ENCODE measurements at places on chromosomes 1 and 21.

DNA sequence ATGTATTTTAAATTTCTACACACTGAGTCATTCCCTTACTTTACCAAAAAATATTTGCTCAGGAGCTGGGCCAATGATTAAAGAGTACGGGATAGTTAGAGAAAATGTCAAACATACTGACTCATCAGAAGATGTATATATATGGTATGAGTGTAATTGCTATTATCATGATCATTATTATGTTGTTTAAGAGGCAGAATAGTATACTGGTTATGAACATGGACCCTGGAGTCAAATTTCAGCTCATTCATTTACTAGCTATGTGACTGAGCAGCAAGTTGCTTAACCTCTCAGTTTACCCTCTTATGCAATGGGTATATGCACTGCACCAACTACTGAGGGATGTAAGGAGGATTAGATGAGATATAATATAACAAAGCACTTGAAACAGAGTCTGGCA, 41.2 kb upstream of the USH2A start:
- no peak for DNase-seq

DNA sequence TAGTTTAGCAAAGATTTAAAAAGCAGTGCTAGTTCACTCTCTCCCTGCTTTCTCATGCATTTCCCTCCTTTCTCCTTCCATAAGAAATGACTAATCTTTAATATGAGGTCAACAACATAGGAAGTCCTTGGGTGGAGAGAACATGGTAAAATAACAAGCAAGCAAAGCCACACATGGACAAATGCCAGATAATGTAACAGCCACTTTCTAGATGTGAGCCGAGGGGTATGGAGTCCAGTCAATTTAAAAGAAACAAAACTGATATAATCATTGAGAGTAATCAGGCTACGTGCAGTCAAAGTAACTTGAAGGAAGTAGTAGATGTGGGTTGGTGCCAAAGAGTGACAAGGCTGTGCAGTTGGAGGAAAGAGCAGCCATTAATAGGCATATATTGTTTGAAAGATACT, 69.6 kb downstream of the DUSP10 start:
- no peak for DNase-seq

GRCh38 chr1:74583397-74583796, 71.0 kb upstream of the LRRC53 start:
- no peak for DNase-seq

DNA sequence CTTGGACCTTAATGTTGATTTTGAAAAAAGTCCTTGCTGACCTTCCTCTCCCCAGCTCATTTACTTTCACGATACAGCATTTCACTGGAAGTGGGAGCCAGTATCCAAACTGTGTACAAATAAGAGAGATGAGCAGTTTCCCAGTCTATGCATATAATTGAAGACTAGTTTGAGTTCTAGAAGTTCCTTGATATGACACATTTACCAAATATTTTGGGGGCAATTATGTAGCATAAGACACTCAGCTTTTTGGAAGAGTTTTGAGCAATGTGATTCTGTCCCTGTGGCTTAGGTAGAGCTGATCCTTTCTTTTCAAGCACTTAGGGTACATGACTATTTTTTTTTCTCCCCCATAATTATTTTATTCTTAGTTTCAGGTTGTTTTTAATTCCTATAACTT, 26.4 kb downstream of the GIPC2 start:
- DNase-seq: no peak

GRCh38 chr1:187032982-187033692, 204.4 kb downstream of the PLA2G4A start:
- no peak for DNase-seq

- DNase-seq: no peak
Measured at GRCh38 chr1:73411479-73411878, 786.5 kb downstream of the LRRIQ3 start.

- DNase-seq: no peak
Measured at GRCh38 chr1:227314014-227314848, 4.1 kb downstream of the CDC42BPA start.

DNA sequence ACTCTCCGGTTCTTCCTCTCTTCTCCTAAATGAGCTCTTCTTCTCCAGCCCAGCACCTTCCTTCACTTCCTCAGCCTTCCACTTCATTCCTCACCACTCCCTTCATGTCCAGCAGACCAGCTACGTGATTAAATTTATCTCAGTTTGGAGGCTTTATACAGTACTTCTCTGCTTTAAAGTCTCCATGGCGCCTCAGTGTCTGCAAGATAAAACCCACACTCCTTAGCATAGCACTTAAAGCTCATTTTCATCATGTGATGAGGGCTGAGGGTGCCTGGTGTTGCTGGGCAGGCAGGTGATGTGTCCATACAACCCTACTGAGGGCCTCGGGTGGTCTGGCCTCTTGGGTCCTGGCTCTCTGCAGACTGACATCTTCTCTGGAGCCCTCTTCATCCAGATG, 7.7 kb downstream of the SLC5A9 start:
- no peak for DNase-seq

- no peak for DNase-seq
Measured at GRCh38 chr1:201028461-201028889, 5.0 kb upstream of the KIF21B start.

DNA sequence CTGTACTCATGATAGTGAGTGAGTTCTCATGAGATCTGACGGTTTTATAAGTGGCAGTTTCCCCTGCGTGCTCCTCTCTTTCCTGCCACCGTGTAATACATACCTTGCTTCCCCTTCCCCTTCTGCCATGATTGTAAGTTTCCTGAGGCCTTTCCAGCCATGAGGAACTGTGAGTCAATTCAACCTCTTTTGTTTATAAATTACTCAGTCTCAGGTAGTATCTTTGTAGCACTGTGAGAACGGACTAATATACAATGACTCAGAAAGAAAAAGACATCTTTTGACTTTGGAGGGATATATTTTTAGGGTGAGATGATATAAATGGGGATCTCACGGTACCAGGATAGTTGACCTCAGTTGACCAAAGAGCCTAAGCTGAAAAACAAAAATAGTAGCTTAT, 74.7 kb upstream of the BACH1 start:
- no peak for DNase-seq

- peak; percentile 76 for DNase-seq
Measured at GRCh38 chr1:11664336-11665065, 501 bp downstream of the FBXO6 start.

- no peak for DNase-seq
Measured at GRCh38 chr1:213273546-213273945, 222.5 kb downstream of the RPS6KC1 start.

DNA sequence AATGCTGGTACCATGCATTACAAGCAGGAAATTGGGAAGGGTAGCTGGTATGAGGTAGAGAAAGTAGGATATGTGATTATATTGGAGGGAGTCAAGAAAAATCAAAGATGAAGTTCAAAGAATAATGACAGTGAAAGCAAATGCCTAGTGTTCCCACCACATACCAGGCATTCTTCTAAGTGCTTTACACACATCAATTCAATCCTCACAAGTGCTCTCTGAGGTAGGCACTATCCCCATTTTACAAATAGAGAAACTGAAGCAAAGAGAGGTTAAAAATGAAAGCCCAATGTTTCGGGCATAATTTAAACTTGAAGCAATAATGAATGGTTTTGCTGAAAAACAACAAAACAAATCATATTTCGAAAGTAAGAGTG, 40.1 kb upstream of the MCOLN3 start:
- DNase-seq: no peak

- peak; percentile 57 for DNase-seq
Measured at GRCh38 chr1:247421074-247421473, 5.1 kb downstream of the NLRP3 start.

DNA sequence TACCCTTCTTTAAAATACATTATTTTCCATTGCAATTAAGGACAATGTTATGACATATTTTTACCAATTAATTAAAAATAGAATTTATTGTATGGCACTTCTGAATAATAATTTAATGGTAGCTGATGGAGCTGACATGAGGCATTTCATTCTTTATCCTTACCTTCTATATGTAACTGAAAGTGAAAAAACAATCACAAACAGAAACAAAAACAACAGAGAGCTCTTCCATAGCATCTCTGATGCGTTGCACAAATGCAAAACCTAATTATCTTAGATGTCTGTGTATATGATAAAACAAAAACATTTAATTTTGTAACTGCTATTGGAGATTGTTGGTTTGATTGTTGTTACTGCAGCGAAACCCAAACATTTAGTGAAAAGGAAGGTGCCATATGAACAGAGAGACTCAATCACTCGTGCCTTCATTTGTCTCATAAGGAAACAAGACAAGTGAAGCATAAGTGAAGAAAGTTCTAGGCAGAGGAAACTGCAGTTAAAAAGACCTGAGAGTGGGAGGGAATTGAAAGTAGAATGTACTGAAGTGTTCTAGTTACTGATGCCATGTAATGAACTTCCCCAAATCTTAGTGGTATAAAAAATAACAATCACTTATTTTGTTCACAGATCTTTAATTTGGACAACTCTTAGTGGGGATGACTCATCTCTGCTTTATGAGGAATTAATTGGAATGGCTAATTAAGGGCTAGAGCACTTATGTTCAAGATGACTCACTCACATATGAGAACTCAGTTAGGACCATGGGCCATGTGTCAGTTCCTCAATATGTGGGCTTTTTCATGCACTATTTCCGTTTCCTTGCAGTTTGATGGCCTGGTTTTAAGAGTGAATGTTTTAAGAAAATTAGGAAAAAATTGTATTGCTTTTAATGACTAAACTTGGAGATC, 245.0 kb upstream of the OLFM3 start:
- no peak for DNase-seq

GRCh38 chr1:44405798-44406736, 1.0 kb downstream of the RNF220 start:
- DNase-seq: peak; percentile 60

DNA sequence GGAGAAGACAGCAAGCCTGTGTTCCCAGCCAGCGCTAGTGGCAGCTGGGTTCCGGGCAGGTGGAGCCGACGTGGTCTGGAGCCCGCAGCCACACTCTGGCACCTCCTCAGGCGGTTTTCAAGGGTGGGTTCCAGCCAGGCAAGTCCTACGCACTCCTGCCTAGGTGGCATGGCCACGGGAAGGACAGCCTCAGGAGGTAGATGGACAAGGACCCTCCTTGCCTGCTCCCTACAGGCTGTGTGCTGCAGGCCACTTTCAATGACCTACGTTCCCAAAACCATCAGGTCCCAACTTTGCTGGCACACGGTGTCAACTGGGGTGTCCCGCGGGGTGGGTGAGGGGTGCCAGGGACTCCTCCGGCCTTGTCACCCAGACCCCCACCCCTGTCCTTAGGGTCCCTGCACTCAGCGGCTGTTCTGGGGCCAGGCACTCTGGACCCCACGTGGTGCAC, 6.7 kb upstream of the PTGER3 start:
- DNase-seq: peak; percentile 34

DNA sequence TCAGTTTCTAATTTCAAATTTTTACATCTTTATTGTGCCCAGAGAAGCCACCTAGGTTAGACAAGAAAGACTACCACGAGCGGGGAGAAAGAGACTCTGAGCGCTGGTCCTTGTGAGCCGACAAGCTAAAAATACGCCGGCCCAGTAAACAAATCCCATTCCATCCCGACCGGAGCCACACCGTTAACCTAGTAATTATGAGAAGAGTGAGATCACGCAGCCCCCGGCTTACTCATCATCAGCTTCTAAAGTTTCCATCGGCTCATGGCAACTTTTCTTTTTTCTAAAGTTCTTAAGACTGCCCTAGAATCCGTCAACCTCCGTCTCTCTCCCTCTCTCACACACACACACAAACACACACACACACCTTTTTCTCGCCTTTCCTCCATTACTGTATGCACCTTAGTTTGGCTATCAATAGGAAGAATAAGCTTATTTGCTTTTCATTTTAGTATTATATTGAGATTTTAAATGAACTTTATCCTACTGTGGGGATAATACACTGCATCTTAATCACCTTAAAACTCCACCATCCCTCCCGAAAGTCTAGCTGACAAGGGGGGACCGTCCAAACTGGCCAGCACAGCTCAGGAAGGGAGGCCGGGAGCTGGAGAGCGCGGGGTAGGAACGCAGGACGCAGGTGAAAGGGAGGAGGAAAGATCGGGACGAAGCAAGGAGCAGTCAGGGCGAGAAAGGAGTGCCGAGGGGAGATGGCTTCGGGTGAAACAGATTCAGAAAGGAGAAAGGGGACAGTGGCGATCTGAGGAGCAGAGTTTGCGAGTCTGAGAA, 728 bp downstream of the OTUD7B start:
- DNase-seq: peak; percentile 65

DNA sequence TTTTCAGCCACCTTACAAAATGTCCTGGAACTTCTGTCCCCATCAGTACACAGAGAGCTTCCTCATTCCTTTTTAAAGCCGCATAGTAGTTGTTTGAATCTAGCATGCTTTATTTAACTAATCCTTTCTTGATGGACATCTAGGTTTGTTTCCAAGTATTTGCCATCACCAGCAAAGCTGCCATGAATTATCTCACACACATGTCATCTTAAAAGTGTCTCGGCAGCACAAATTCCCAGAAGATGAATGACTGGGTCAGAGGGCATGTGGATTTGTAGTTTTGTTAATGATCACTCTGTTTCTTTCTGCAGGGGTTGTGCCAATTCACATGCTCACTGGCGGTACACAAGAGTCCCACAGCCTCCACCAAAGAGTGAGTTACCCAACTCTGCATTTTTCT, 68.3 kb downstream of the CLIC6 start:
- DNase-seq: no peak

GRCh38 chr1:226697151-226697928, 41.7 kb downstream of the ITPKB start:
- DNase-seq: no peak

DNA sequence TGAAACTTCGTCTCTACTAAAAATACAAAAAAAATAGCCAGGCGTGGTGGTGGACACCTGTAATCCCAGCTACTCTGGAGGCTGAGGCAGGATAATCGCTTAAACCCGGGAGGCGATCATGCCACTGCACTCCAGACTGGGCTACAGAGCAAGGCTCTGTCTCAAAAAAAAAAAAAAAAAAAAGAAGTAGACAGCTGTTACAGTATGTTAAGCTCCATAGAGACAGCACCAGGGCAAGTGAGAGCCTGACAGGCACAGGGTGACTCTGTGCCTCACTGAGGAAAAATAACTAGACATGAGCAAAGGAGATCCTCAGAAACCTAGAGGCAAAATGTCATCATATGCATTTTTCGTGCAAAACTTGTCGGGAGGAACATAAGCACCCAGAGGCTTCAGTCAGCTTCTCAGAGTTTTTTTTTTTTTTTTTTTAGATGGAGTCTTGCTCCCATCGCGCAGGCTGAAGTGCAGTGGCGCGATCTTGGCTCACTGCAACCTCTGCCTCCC, 9.0 kb upstream of the PRDX1 start:
- DNase-seq: no peak

GRCh38 chr21:36965720-36966065, 776 bp downstream of the HLCS start:
- no peak for DNase-seq

DNA sequence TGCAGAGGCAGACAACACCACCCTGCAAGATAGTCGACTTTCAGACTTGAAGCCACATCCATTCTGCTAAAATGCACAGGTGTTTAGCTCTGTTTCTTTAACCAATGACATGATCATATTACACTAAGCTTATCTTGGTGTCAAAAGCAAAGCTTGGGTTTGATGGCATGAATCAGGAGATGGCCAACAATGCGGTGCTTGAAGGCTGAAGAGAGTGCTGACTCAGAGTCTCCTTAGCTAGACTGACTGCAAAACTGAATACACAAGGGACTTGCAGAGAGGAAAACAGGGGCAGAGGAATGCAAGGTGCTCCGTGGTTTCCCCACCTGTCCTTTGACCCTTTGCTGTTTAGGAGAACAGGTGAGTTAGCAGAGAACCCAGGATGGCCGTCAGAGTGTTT, 262.6 kb downstream of the SIPA1L2 start:
- no peak for DNase-seq

All from activated T-cell treated with anti-CD3 and anti-CD28 coated beads, Interleukin-2, amount 50 U/mL, for 24 hours (primary cell).